ENCODE measurements at places on chromosomes 2 and 18.

GRCh38 chr18:36890598-36890997, 61.7 kb downstream of the KIAA1328 start:
- no peak for DNase-seq

- no peak for DNase-seq
Observed at GRCh38 chr2:210899131-210899530, 342.7 kb downstream of the CPS1 start.

DNA sequence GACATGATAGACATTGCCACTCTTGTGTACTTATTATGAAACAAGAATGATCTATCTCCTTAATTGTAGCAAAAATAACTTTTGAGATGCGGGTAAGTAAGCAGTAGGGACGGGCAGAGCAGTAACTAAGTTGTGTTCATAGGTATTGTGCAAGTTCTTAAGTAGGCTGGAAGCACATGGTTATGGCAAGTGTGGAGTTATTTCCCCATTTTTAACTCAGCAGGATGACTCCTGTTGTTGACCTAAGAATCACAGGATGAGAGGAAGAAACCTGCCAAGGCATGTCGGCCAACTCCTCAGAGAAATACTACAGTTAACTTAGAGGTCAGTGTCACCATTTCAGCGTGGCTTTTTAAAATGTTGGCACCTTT, 51.1 kb upstream of the FN1 start:
- no peak for DNase-seq

GRCh38 chr2:854460-854859, 96.2 kb upstream of the SNTG2 start:
- DNase-seq, result no peak

DNA sequence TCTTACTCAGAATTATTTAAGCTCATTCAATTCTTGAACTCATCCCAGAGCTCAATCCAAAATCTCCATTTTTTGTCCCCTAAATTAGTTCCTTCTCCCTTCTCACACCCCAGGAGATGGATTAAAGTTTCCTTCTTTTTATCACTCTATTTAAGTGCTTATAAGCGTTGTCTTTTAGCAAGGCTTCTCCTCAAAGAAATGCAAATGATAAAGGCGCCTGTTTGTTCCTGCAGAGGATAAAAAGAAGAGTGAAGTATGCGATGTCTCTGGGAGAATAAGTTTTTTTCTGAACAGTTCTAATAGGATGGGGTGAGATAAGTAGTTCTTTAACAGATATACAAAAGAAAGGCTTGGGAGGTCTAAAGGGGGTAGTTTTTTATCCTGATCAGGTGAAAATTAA, 303.3 kb downstream of the CNTNAP5 start:
- DNase-seq, result no peak

- peak; percentile 41 for DNase-seq
Observed at GRCh38 chr18:24009651-24010333, 4.8 kb upstream of the TTC39C start.

DNA sequence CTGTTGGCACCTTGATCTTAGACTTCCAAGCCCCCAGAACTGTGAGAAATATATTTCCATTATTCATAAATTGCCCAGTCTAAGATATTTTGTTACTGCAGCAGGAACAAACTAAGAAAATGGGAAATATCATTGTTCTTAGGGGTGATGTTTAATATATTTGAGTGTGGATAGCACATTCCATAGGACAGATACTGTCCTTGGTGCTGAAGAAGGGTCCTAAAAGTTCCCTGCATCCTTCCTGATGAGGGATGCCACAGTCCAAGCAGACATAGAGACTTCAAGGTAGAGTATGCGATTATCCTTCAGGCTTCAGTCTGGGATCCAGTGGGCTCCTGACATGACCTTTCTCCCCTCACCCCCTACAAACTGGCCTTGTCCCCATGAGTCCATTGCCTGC, 689.0 kb downstream of the TDRD15 start:
- DNase-seq, result no peak
